CD4-positive, alpha-beta T cell (primary cell): ENCODE measurements at places on chromosomes 2 and 18.

GRCh38 chr18:67590571-67591141 lies 74.1 kb upstream of the DSEL start:
- DNase-seq = no peak

DNA sequence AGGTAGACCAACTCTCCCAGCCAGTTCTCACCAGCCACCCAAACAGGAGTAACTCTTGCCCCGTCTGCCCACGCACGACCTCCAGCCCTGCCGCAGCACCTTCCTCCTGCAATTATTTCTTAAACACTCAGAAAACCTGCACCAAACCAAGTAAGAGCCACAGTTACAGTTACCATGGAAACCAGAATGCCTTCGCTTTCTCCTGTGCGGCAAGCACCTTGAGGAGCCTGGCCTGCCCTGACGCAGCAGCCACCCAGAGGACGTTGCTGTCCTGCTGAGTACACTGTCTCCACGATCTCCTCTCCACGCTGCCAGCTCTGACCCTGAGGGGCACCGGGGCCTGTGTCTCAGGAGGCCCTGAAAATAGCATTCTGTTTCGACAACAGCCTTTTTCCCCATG lies 94.3 kb upstream of the SMIM21 start:
- no peak for DNase-seq

DNA sequence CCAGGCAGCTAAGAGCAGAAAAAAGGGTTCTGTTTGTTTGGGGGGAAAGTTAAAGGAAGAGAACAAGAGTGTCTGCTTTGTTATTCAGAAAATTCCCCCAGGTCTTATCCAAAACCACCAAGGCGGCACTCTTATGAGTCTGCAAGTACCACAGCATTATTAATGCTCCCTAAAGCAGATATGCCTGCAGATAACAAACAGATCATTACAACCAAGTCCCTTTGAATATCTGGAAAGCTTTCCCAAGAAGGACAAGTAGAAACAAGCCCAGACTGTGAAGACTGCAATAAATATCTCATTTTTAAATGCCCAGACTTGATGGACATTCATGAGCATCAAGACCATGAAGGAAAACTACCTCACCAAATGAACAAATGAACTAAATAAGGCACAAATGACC lies 278.6 kb upstream of the TMEFF2 start:
- DNase-seq = no peak

GRCh38 chr2:101382442-101382841 lies 4.9 kb downstream of the CREG2 start:
- no peak for DNase-seq

DNA sequence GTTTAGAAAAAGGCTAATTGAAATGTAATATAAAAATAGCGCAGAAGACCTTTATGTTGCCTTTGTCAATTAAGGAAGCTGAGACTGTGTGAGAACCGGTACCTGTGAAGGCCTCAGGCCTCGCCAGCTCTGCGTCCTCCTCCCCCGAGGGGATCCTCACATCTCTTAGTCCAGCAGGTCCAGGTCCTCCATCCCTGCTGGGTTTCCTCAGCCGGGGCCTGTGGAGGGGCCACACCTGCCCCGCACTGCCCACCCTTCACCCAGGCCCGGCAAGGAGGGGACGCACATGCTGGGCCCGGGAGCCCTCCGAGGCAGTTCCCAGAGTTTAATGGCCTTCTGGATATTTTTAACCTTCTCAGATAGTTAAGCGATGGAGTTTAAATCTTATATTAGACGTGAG lies 3.5 kb downstream of the KCNG2 start:
- DNase-seq = no peak

DNA sequence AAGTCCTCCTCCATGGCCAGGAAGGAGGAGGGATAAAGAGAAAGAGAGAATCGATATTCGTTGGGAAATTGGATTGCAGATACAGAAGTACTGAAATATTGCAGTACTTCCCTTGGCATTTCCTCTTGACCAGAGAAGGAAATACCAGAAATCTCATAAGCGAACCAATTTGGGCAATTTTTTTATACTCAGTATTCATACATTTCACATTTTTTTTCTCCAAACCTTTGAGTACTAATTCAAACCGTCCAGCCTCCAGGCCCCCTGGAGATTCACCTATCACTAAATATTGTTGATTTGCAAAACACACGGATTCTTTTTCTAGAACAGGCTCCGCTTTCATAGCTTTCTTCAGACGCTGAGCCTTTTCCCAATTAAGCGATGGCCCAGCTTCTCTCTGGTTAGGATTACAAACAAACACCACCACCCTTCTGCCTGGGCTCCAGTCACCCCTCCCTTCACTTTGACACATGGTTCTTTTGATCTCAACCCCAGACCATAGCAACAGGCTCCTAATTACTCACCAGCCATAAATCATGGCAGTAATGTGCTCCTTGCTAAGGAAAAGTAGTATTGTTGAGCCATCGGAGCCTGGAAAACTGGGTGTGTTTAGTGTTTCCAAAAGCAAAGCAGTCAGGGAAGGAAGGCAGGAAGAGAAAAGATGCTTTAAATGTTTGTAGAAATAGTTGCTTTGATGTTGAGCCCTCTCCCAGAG lies 138.4 kb upstream of the CCDC68 start:
- no peak for DNase-seq

DNA sequence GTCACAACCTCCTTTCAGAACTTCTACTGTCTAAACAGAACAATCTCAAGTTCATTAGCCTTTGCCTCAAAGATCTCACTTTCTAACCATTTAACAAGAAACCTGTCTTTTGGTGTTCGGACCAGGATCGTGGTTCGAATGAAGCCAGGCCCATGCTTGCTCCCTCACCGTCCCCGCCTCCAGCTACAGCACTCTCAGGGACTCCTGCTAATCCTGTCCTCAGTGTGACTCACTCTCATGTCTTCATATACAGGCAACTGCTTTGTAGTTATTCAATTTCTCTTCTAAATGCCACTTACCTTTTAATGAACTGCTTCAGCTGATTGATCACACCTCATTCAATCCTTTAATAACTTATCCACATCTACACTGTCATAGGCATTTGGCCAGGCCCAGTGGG lies 15.8 kb downstream of the SERTAD2 start:
- DNase-seq = no peak

- no peak for DNase-seq
Observed at GRCh38 chr2:28981016-28981441, at the start of gene TOGARAM2. Gene TOGARAM2, plus strand, starts transcription at chr2:28981298. Its CDS starts 13,537 bp downstream, at chr2:28994835.
